Psoas muscle (tissue), 8 donors: ENCODE measurements at places on chromosomes 11 and 22. TPM values are rescaled to one million over a fixed set of nuclear protein-coding genes. Genes with fewer than 3 reads are reported as not detected.

EIF3M gene
- 166 TPM for total RNA-seq

GPHA2 gene
- total RNA-seq: not detected

GRCh38 chr11:20158597-20159257 is 1.5 kb downstream of the DBX1 start:
- H3K4me1 ChIP-seq: no peaks in the 10 kb centered on the region
- no peak overlapping the region for H3K27ac ChIP-seq
- no peak overlapping the region for H3K4me3 ChIP-seq
- peaks cover 47% of the 10 kb centered on the region for H3K27me3 ChIP-seq
- DNase-seq: peak; percentile 58
- no peaks in the 10 kb centered on the region for H3K36me3 ChIP-seq

BIK gene
- not detected for total RNA-seq

TSPAN32 gene
- total RNA-seq: not detected

NRXN2 gene
- total RNA-seq: 5.2 TPM

- H3K4me1 ChIP-seq: no peaks in the 10 kb centered on the region
- H3K27ac ChIP-seq: no peak overlapping the region
- H3K36me3 ChIP-seq: no peaks in the 10 kb centered on the region
- H3K27me3 ChIP-seq: no peaks in the 10 kb centered on the region
- no peak for DNase-seq
- H3K4me3 ChIP-seq: no peak overlapping the region
These were observed 73.2 kb upstream of the SUSD2 start for GRCh38 chr22:24108073-24108472.

- H3K4me1 ChIP-seq: no peaks in the 10 kb centered on the region
- no peaks in the 10 kb centered on the region for H3K27me3 ChIP-seq
- no peak for DNase-seq
- no peak overlapping the region for H3K4me3 ChIP-seq
- no peak overlapping the region for H3K27ac ChIP-seq
These were observed 110.0 kb upstream of the SYN3 start for GRCh38 chr22:33167998-33168790.

DNA sequence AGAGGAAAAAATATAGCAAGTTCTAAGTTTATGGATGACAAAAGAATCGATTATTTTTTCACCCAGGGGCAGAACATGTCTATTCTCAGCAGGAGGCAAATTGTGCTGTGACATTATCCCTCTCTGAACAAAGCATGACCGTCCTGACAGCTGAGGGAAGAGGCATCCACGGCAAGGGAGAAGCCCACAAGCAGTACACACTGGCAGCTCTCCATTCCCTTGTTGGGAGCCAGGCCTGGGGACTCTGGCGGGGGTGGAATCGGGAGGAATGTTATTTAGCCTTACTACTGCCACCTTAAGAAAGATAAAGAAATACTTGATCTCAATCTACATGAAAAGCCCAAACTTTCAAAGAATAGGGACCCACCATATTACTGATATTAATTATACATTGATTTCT is 3.4 kb downstream of the KIRREL3 start:
- H3K27ac ChIP-seq: no peak overlapping the region
- no peak for DNase-seq
- H3K4me1 ChIP-seq: no peaks in the 10 kb centered on the region
- peaks cover 53% of the 10 kb centered on the region for H3K27me3 ChIP-seq
- H3K36me3 ChIP-seq: no peaks in the 10 kb centered on the region
- no peak overlapping the region for H3K4me3 ChIP-seq

GRCh38 chr22:48491451-48491941 is 1336.2 kb downstream of the BRD1 start:
- no peak for DNase-seq
- H3K4me3 ChIP-seq: no peak overlapping the region
- H3K27ac ChIP-seq: no peak overlapping the region

DNA sequence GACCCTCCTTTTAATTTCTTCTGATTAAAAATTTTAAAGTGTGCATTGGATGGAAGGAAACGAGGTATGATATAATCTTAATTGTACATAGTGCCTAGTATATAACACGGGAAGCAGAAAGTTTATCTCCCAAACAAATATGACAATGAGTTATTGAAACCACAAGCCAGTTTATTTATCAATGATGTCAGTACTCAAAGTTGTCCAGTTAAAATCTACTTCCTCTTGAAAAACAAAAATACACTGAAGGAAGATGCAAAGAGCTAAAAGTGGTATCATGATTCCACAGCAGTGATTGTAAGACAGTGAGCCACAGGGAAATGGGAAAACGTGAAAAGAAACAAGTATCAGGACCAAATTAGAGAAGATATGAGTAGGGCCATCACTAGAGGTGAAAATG is 18.8 kb upstream of the OR5B21 start:
- H3K36me3 ChIP-seq: peaks cover 3% of the 10 kb centered on the region
- no peak overlapping the region for H3K27ac ChIP-seq

TP53I11 gene
- total RNA-seq: 13.6 TPM

- peak overlapping the region; percentile 94 for H3K27ac ChIP-seq
- peak overlapping the region; percentile 82 for H3K4me3 ChIP-seq
- H3K27me3 ChIP-seq: no peaks in the 10 kb centered on the region
These were observed 642 bp upstream of the SIK2 start for GRCh38 chr11:111601636-111601978.

DNA sequence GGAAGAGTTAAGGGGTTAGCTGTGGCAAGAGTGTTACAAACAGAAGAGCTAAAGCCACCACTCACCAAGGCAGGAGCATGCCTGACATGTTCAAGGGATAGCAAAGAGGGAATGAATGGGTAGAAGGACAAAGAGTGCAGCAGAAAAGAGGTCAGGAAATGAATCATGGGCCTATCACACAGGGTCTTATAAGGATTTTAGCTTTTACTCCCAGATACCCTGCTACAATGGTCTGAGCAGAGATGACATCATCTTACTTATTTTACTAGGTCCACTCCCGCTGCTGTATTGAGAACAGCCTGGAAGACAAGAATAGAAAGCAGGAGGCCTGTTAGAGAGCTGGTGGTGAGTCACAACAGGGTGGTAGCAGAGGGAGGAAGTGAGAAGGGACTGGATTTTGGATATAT is 9.8 kb downstream of the TRAF6 start:
- peak overlapping the region; percentile 83 for H3K27ac ChIP-seq
- no peak for DNase-seq
- no peak overlapping the region for H3K4me3 ChIP-seq

GRCh38 chr11:89358761-89359160 is 132.4 kb downstream of the NOX4 start:
- no peak overlapping the region for H3K27ac ChIP-seq
- no peak for DNase-seq
- no peak overlapping the region for H3K4me3 ChIP-seq
- no peaks in the 10 kb centered on the region for H3K27me3 ChIP-seq

GRCh38 chr22:39926753-39927152 is 25.9 kb downstream of the GRAP2 start:
- peaks cover 3% of the 10 kb centered on the region for H3K27me3 ChIP-seq
- no peak overlapping the region for H3K27ac ChIP-seq
- no peak for DNase-seq
- H3K36me3 ChIP-seq: no peaks in the 10 kb centered on the region
- no peaks in the 10 kb centered on the region for H3K4me1 ChIP-seq

TMEM126A gene
- 40.5 TPM for total RNA-seq

GRCh38 chr22:17501679-17502285 is 61.5 kb upstream of the SLC25A18 start:
- no peak overlapping the region for H3K4me3 ChIP-seq
- no peak for DNase-seq
- no peaks in the 10 kb centered on the region for H3K27me3 ChIP-seq
- peak overlapping the region; percentile 2 for H3K27ac ChIP-seq

DNA sequence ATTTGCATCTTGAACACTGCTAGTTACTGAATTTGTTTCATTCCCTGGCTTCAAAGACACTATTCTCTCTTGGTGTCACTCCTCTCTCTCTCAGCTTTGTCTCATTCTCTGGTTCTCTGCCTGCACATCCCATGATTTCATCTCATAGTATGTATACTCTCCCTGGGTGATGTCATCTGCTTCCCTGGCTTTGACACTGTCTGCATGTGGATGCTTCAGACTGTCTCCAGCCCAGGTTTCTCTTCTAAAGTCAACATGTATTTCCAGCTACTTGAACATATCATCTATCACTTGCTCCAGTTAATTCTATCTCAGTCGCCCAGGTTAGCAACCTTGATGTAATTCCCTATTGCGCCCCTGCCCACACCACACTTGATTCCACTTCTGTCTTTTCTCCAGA is 9.3 kb upstream of the ACAT1 start:
- no peaks in the 10 kb centered on the region for H3K27me3 ChIP-seq
- peaks cover 25% of the 10 kb centered on the region for H3K4me1 ChIP-seq
- DNase-seq: no peak
- no peak overlapping the region for H3K4me3 ChIP-seq

DNA sequence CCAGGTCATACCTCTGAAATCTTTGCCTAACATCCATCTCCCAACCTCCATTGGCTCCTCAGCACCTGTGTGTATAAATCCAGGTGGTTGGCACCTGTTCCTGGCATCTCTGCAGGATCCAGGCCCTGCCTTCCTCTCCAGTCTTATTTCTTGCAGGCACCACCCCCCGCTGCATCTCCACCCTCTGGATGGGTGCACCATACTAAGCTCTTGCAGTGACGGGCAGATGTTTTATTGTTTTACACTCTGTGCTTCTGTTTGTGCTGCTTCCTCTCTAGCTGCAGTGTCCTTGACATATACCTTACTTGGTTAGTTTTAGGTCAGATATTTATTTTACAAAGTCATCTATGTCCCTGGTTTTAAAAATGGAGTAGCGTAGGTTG is 102.6 kb downstream of the TBC1D22A start:
- no peaks in the 10 kb centered on the region for H3K36me3 ChIP-seq
- no peaks in the 10 kb centered on the region for H3K27me3 ChIP-seq
- no peak overlapping the region for H3K27ac ChIP-seq

DDI1 gene
- not detected for total RNA-seq

DNA sequence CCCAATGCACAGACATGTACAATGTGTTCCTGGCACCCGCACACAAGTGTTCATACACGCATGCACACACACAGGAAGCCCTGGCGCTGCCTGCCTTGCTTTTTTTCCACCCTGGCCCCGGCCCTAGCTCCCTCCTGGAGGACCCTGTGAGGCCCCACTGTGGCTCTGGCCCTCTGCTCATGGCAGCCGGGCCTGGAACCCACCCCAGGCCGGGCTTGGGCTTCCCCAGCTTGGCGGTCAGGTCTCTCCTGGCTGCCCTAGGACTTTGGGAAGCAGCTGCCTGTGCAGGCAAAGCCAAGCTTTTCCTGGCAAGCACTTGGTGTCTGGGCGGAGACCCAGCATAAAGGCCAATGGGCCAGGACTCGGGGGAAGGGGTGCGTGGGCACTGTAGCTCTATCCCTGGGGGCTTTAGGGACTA is 30.5 kb downstream of the CD82 start:
- H3K36me3 ChIP-seq: no peaks in the 10 kb centered on the region
- no peak overlapping the region for H3K4me3 ChIP-seq
- DNase-seq: peak; percentile 74
- H3K4me1 ChIP-seq: peaks cover 56% of the 10 kb centered on the region

- no peak overlapping the region for H3K27ac ChIP-seq
- H3K36me3 ChIP-seq: no peaks in the 10 kb centered on the region
- H3K27me3 ChIP-seq: no peaks in the 10 kb centered on the region
These were observed 3.9 kb downstream of the CD3D start for GRCh38 chr11:118338637-118339061.

ACR gene
- 0.64 TPM for total RNA-seq

DNA sequence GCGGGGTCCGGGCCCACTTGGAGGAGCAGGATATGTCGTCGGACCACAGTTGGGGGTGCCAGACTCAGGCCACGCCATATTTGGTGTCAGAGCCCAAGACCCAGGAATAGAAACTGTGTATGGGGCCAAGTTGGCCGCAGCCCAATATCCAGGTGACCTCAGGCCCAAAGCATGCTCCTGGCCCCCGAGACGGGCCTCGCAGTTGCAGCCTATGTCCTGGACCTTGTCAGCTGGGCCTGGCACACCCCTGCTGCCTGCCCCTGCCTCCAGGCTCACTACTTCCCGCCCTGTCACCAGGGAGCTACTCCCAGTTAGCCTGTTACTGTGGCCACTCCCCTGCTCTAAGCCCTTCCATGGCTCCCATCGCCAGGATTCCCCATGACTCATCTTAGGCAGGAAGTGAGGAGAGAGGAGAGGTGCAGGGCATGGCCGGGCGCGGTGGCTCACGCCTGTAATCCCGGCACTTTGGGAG is 23.1 kb downstream of the A4GALT start:
- H3K27ac ChIP-seq: peak overlapping the region; percentile 90
- no peaks in the 10 kb centered on the region for H3K27me3 ChIP-seq
- no peaks in the 10 kb centered on the region for H3K36me3 ChIP-seq
- no peak overlapping the region for H3K4me3 ChIP-seq
- H3K4me1 ChIP-seq: peaks cover 66% of the 10 kb centered on the region
